A375 (cell line): ENCODE measurements at places on chromosomes 4 and X. TPM values are rescaled to one million over a fixed set of nuclear protein-coding genes. Genes with fewer than 3 reads are reported as not detected.

FAM149A gene
- 0.57 and 2.6 TPM in 2 replicates for total RNA-seq

PABPC4L gene
- total RNA-seq = 0.90 and 1.1 TPM in 2 replicates

RASL11B gene
- not detected in 2 replicates for total RNA-seq

PPBP gene
- not detected in 2 replicates for total RNA-seq

DDIT4L gene
- total RNA-seq = 0.03 TPM in 1 of 2 replicates, not detected in the other

SPP1 gene
- 3.7 and 4.3 TPM in 2 replicates for total RNA-seq

ASMT gene
- total RNA-seq = not detected in 2 replicates

DCHS2 gene
- total RNA-seq = 0.19 and 0.75 TPM in 2 replicates

LEF1 gene
- total RNA-seq = 30.4 and 33.9 TPM in 2 replicates

RIPPLY1 gene
- not detected in 2 replicates for total RNA-seq

BCORL1 gene
- 1.4 and 1.8 TPM in 2 replicates for total RNA-seq

PDLIM5 gene
- total RNA-seq = 28.0 and 32.2 TPM in 2 replicates

RPS6KA6 gene
- total RNA-seq = not detected in 2 replicates

PCDH19 gene
- total RNA-seq = under 0.01 TPM in 1 of 2 replicates, not detected in the other

GRIA3 gene
- total RNA-seq = not detected in 2 replicates

CPE gene
- total RNA-seq = 9.6 and 11.4 TPM in 2 replicates
